ENCODE measurements at places on chromosomes 13 and 19.

DNA sequence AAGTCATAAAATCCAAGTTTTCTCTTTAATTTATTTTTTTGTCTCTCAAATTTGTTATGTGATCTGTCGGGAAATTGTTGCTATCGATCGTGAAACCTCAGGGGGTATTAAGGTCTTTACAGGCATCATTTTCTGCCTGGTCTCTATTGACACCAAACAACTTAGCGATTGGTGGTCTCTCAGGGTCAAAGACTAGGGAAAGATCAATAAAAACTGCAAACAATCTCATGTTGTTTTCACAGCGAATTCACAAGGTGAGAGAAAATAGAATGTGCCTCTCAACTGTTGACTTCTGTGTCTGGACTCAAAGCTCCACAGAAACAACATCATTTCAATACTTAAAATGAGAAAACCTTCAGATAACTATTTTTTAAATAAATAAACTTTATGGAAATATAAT lies 645.4 kb upstream of the MIR17HG start:
- no peak for DNase-seq

DNA sequence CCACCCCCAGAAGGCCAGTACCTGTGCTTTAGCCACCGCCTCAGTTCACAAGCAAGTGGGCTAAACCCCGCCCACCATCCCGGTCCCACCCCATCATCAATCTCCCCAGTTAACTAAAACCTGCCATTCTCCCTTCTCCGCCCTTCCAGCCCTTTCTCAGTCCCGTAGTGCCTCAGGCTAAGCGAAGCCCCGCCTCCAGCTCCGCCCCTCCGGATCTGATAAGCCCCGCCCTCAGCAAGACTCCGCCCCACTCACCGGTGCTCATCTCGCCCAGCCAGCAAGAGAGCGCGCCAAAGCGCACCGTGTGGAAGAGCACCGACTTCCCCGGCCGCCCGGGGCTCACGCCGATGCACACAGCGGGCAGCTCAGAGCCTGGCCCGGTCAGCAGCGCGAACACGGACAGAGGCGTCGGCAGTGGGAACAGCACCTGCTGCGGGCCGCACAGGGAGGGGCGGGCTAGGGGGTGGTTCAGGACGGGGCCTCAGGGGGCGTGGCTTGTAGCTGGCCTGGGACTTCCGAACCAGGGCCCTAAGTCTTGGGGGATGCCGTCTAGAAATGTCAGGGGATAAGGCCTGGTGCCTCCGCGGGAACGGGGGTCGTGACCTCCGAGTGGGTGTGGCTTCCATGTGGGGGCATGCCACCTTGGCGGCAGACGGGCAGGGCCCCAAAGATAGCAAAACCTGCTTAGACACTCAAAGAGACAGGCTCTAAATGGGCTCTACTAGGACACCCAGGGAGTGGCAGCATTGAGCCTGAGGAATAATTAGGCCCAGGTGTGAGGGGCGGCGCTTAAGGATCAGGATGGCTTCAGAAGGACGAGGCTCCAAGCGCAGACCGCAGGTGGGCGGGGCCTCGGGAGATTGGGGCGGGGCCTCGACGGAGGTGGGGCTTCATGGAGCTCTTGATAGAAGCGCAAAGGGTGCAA lies 21.4 kb downstream of the MAP4K1 start:
- DNase-seq, result no peak

GRCh38 chr19:13756210-13756609 lies 8.1 kb upstream of the MRI1 start:
- no peak for DNase-seq

DNA sequence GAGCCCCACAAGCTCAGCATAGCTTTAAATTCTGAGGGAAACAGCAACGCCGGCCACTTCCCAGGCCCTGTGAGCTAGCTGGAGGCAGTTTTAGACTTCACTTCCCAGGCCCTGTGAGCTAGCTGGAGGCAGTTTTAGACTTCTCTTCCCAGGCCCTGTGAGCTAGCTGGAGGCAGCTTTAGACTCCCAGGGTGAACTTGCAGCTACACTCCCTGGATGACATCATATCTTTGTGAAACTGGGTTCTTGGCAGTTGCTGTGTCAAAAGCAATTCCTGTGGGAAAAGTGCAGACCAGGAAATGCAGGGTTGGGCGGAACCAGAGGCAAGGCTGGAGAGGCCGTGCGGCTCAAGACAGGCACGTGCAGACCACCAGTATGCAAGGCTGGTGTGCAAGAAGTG lies 12.7 kb downstream of the SOX1 start:
- no peak for DNase-seq

- DNase-seq, result no peak
Observed at GRCh38 chr13:40272776-40273139, 393.7 kb downstream of the FOXO1 start.

DNA sequence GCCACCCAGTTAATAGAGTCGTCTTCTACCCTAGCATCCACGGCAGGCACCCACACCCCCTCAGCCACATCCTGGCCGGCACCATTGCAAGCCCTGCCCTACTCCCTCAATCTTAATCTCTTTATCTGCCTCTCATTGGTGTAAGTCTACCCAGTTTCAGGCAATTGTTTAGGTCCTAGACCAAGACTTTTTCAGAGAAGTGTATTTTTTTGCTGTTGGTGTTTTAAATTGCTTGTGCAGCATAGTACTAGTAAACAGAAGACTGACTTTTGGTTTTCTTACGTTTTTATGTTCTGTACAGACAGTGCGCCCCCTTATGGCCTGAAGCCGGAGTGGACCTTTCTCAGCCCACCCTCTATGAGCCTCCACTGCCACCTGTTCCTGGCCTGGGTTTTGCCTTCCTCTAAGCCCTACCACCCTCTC lies 2.3 kb upstream of the LCP1 start:
- DNase-seq, result no peak

DNA sequence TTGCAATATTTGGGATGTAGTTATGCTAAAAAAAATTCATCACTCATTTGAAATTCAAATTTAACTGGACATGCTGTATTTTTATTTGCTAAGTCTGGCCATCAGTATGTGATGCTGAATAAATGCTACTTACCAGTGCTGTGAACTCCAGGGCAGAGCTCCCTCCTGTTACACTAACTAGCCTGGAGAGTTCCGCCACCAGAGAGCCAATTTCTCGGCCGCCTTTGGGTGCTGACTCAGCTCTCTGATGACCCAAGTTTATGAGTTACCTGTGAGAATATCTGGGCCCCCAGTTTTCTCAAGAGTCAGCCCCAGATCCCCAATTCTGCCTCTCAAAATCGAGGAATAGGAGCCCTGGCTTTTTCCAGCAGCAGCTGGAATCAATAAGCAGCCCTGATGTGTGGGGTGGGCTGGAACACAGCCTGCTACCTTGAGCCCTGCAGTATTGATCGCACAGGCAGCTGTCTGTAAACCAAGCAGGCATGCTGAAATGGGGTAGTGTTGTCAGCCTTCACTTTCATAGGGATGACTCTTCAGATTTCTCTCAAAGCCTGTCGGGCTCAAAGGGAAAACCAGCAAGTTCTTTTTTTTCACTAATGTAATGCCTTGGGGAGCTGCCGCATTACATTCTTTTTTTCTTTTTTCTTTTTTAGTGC lies 113.7 kb downstream of the DNAJC15 start:
- DNase-seq, result no peak

GRCh38 chr13:51364404-51365008 lies 25.0 kb downstream of the SERPINE3 start:
- no peak for DNase-seq

DNA sequence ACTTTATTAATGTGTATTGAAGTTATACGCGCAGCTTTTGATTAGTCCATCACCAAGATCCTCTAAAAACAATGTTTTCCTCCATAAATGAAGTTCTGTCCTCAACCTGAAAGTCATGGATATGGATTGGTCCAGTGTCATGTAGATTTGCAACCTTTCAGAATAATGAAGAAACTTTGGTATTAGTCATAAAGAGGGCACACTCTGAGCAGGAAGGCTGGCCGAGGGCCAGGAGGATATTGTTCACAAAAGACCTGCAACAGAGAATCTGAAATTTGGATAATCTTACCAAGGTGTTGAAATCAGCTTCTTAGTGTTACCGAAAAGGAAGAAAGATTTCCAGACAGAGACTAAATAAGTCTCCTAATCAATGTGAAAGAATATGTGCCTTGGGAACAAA lies 20.7 kb downstream of the CLDN10 start:
- DNase-seq, result no peak

DNA sequence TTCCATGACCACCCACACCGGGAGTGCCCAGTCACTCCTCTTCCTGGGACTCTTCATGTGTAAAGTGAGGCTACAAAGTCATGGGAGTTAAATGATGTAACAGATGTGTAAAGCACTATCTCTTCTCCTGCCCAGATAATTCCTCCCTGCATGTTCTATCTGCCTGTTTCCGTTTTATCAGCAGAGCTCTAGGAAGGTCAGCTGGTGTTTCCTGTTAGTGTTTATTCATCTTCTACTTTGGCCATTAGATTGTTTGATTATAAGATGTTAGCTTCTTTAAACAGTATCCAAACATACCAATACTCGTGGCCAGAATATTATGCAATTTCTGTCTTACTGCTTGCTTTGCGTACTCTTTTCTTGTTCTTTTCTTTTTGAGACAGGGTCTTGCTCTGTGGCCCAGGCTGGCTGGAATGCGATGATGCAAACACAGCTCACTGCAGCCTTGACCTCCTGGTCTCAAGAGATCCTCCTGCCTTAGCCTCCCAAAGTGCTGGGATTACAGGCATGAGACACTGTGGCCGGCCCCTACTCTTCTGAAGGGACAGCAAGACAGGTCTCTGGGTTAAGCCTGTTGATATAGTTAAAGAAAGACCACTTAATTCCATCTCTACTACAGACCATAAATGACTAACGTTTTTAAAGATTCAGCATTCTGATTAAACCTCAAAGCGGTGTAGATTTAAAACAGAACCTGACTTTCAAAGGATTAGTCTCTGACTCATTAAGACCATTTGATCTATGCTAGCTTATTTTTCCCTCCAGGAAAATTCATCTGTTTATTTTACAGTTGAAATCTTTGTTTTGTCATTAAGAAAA lies 97.4 kb upstream of the AKAP11 start:
- no peak for DNase-seq

DNA sequence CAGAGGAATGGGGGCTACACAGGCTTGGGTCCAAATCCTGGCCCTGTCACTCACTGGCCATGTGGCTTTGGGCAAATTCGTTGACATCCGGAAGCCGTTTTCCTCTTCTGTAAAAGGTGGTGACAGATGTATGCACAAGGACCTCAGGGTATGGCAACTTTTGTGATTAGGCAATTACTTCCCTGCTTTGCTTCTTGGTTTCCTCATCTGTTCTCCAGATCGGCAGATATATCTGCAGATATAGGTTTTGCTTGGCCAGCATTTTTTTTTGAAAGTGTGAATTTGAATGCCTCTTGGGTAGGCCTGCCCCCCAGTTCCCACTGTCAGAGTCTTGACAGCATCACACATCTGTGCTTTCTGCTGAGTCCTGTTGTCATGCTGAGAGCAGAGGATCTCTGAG lies 17.7 kb downstream of the TMEM272 start:
- DNase-seq, result peak; percentile 74

GRCh38 chr19:4776436-4777211 lies 14.9 kb upstream of the FEM1A start:
- DNase-seq, result no peak

DNA sequence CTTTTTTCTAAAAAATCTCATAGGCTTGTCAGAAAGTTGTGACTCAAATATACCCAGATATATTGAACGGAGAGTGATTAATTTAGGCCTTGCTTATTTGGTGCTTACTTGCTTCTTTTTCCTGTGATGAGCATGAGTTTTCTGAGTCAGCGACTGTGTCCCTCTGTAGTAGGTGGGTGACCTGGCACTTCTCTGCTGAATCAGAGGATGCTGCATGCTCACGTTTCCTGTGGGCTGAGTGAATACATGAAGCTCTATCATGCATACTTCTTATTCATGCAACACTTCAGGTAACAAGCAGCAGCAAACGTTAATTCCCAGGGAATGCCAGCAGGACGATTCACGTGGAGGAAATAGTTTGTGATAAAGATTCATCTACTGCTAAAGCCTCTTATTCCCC lies 245.0 kb downstream of the KLF5 start:
- no peak for DNase-seq

DNA sequence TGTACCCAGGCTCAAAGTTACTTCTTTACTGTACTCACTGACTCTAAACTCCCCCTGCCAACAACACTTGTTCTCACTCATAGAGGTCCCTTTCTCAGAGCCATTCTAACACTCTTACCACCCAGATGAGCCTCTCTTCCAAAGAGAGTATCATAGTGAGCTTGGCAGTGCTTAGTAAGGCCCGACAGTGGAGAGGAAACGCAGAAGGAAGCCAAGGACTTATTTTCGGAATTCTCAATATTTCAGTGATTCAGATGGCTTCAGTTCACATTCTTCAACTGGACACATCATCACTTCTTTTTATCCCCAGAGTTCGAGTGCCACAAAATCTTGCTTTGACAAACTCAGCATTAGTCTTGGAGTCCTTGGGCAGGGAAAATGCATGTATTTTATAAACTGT lies 285.9 kb downstream of the DNAJC15 start:
- DNase-seq, result no peak

DNA sequence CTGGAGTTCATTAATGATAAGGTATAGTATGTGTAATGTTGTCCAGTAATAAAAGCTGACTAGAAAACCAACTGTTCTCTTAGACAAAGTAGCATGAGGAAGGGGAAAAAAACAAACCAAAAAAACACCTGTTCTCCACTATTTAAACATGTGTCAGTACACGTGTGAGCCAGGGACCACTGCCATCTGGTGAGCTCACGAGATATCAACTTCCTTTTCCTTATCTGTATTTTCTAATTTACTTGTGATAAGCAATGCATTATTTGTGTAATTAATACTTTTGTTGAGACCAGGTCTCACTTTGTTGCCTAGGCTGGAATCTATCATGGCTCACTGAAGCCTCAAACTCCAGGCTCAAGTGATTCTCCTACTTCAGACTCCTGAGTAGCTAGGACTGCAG lies 4.3 kb upstream of the SIX5 start:
- DNase-seq, result no peak

DNA sequence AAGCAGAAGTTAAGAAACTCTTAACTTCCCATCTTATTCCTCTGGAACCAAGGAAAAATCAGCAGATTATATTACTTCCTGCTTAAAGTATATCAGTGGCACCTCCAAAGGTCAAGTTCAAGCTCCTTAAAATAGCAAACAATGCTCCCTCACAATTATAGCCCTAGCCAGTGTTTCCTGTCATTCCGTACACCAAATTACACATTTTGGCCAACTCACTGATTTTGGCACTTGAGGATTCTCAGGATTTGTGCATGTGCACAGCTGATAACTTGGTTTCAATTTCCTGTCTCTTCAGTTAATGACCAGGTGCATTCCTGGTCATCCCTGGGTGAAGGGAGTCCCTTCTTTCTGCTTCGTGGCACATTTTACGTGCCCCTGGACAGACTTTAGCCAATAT lies 42.0 kb downstream of the TPP2 start:
- no peak for DNase-seq

GRCh38 chr13:98261165-98261702 lies 84.2 kb upstream of the RNF113B start:
- DNase-seq, result no peak

- DNase-seq, result no peak
Observed at GRCh38 chr13:80297094-80297493, 43.8 kb downstream of the SPRY2 start.

GRCh38 chr13:86684402-86684801 lies 885.2 kb upstream of the SLITRK6 start:
- DNase-seq, result no peak
